ENCODE measurements at places on chromosomes 12 and 14.

- no peak for DNase-seq
These were observed 8.4 kb upstream of the INF2 start for GRCh38 chr14:104680806-104681688.

DNA sequence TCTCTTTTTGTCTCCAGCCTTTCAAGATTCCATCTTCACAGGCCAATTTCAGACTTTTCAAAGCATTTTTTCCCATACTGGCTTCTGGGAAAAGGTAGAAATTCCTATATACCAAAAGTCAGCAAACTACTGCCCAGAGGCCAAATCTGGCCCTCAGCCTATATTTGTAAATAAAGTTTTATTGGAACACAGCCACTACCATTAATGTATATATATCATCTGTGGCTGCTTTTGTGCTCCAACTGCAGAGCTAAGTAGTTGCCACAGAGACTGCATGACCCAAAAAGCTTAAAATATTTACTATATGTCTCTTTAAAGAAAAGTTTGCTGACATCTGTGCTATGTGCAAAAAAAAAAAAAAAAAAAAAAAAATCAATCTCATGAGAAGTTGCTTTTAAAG, 76.3 kb downstream of the KSR2 start:
- DNase-seq = no peak

DNA sequence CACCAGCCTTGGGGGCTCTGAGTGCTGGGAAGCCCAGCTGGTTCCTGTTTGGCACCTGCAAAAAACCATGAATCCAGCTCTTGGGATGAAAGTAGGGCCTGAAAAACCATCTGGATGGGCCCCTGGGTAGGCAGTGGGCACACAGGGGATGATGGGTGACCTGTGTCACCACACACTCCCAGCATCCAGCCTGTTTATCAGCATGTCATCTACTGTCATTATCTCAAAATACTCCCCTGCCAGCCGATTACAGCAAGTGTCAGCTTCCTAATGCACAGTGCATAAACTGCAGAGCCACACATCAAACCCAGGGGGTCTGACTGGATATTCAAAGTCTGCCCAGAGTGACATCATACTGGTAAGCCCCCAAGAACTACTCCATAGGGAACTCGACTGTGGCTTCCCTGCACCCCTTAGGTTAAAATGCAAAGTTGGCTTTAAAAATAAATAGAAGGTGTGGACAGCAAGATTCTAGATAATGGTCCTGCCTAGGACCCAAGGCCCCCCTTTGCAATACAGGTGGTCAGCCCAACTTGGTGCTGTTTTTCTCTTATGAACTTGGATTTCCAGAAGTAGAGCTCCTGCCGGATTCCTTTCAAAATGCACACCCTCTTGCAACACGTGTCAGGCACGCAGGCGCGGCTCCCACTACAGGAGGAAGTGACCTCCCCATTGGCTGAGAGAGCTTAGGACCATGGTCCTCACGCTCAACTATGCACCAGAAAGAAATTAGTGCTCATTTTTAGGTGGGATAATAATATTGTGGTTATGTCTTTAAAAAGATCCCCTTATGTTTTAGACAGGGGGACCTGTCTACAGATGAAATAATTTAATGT, 94.1 kb downstream of the GCH1 start:
- DNase-seq = no peak

- no peak for DNase-seq
These were observed 228.6 kb downstream of the DPF3 start for GRCh38 chr14:72665259-72665658.

GRCh38 chr14:71403656-71404055, 496.4 kb downstream of the PCNX1 start:
- DNase-seq = peak; percentile 43

GRCh38 chr14:57617510-57617909, 123.9 kb upstream of the CCDC198 start:
- no peak for DNase-seq

- DNase-seq = no peak
These were observed 12.0 kb downstream of the OSBPL8 start for GRCh38 chr12:76547526-76547925.

GRCh38 chr14:87052646-87053225, 940.2 kb downstream of the GALC start:
- DNase-seq = no peak

DNA sequence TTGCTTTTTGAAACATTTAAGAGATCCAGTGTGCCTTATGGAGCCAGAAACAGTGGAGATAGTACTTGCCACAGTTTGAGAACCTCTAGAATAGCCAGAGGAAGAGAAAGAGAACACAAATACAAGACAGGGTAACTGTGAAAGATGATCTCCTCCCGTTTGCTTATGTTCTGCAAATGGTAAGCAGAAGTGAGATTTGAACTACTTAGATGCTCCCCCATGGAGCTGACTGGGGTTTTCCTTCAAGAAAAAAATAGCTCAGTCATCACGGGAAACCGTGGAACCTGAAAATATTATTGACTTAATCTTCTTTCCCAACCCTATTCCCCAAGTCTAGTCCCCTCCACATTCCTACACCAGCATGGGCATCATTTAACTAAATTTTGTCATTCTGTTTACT, 87.1 kb downstream of the KIF21A start:
- DNase-seq = no peak

- no peak for DNase-seq
These were observed 89.1 kb downstream of the STXBP6 start for GRCh38 chr14:24960816-24961215.

DNA sequence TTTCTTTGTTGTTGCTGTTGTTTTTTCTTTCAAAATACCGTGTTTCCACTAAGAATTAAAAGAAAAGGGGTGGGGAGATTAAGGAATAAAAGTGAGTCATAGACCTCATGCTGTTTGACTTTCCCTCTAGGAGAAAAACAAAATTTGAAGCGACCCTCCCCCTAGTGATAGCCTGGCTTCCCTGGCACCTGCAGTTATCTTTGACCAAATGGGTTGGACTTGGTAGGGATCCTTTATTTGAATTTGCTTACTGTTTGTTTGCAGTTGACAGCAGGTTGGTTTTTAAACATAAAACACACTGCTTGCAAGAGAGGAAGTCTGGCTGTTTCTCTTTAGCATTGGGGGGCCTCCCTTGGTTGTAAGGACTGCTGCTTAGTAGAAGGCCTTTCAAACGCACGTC, 14.0 kb downstream of the OTX2 start:
- no peak for DNase-seq

DNA sequence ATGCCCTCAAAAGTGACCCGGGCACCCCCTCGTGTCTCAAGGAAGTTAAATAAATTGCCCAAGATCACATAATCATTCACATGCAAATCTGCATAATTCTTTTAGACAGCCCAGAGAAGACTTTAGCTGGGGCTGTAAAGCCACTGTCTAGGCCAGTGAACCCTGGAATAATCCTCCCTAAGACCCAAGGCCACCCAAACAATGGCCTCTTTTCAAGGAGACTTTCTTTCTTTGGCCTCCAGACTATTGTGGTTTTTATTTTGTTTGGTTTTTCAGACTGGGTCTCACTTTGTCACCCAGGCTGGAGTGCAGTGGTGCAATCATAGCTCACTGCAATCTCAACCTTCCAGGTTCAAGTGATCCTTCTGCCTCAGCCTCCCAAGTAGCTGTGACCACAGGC, 10.6 kb downstream of the SVOP start:
- DNase-seq = no peak

GRCh38 chr12:6553051-6553868, 2.6 kb downstream of the IFFO1 start:
- no peak for DNase-seq

GRCh38 chr12:20629414-20630156, 65.5 kb upstream of the SLCO1C1 start:
- no peak for DNase-seq

- DNase-seq = no peak
These were observed 56.4 kb downstream of the ZFP36L1 start for GRCh38 chr14:68736471-68736871.

GRCh38 chr12:94855853-94856252, 147.6 kb downstream of the NDUFA12 start:
- DNase-seq = no peak

DNA sequence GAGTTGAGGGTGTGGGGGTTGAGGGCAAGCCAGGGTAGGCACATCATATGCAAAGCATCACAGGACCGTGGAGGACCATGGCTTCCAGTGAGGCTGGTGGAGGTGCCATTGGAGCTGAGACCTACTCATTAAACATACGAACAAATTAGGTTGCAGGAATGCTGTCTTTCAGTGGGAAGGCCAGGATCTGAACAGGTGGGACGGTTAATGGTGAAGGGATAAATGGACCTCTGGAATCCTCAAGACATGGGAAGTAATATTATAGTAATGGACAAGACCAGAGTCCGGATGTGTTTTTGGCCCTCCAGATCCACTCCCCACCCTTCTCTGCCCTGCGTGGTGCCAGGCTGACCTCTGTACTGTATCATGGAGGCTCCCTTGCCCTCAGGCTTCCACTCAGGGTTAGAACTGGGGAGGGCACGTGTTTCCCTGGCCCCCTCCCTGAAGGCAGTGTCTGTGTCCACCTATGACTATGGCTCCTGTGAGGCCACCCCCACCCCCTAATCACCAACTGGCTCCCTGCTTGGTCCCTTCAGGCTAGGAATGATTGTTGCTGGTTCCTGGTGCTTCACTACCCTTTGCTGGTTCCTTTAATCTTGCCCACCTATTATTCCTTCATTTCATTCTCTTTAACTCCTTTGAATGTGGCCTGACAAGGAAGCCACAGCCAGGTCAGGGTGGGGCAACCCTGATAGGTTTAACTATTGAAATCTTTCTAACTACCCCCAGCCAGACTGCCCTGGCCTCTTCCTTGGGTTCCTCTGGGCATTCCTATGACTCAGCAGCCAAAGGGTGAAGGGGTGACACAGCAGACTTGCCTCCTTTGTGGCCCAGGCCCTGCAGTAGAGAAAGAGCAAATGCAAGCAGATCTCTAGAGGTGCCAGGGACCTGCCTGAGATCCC, 10.7 kb downstream of the DHRS2 start:
- no peak for DNase-seq

DNA sequence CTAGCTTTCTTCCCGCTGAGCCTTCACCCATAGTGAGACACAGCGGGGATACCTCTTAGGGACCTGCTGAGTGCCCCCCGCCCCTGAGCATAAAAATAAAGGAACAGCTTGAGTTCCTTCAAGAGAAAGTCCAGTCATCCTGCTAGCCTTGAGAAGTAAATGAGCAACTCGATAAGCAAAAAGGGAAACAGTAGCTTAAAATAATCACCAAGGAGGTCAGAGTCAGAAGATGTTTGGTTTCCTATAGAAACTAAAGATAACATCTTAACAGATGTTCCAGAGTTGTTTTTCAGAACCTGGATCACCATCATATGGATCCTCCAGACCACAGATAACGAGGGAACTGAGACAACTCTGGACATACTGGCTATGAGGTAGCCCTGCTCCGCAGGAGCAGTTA, 94.0 kb downstream of the BCAT1 start:
- DNase-seq = no peak

DNA sequence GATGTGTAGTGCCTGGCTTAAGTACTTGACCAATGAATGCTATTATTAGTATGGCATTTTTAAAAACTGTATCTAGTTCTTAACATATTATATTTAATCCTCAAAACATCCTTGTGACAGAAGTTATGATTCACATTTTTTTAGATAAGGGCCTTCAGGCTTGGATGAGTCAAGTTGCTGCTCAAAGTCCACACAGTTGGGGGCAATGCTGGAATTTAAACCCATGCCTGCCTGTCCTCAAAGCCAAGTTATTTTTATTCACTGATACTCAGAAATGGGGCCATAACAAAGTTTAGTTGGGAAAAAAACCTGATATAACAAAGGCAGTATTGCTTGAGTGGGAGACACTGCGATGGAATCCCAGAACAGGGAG, 50.6 kb downstream of the RFX4 start:
- no peak for DNase-seq

DNA sequence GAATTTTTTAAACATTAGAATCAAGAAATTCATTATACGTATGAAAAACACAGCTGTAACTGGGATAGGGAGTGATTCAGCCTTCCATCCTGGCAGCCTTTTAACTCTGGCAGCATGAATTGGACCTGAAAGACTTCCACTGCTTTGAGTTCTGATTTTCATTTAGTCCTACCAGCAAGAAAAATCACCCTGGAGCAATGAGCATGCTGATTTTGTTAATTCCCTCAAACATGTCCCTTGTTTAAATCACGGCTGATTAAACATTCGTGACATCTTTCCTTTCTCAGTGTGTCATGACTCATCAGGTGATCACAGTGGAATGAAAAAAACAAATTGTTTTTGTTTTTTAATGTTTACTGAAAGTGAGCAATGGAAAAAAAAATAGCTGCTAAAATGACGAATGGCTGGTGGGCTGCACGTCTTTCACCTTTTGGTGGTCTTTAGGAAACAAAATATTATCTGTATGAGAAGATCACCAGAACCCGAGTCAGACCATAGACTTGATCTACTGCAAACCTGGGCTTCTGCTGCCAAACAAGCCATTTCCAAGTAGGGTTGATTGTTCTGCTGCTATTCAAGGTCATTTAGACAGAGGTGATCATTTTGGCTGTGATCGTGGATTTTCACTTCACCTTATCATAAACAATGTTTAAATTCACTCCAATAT, 67.0 kb upstream of the CAND1 start:
- no peak for DNase-seq

DNA sequence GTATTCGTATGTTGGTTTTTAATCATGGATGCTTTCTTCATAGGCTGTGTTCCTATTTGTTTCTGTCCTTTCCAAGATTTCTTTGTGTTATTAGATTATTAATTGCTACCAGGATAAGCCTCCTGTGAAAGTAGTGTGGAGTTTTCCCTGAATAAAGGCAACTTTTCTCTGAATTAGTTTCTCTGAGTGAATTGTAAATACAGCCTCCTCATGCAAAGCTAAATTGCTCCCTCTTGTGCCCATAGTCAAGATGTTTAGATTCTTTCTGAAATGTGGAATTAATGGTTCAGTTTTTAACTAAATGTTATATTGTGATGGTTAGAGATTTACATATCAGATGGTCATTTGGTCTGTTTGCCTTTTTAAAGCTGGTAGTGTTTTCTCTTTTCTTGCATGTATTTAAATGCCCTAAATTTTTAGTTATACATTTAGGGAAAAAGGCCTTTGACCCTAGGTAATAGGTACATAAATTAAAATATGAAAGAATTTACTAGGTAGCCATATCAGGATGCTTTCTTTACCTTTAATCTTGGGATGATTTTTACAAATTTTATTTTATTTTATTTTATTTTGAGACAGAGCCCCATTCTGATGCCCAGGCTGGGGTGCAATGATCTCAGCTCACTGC, 8.9 kb downstream of the APAF1 start:
- no peak for DNase-seq

GRCh38 chr14:94689985-94690400, 77.8 kb downstream of the SERPINA3 start:
- no peak for DNase-seq

GRCh38 chr12:43957732-43958372, 122.0 kb downstream of the TMEM117 start:
- peak; percentile 18 for DNase-seq

DNA sequence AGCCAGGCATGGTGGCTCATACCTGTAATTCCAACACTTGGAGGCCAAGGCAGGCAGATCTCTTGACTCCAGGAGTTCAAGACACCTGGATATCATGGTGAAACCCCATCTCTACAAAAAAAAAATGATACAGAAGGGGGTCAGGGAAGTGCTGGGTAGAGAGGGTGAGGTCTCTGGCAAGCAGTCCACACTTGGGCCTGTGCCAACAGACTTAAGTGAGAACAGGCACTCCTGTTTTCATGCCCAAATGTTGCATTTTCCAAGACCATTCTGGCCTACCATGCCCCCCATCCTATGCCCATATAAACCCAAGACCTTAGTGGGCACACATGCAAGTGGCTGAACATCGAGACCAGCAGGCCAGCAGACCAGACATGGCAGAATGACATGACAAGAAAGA, 16.0 kb upstream of the CMAS start:
- DNase-seq = no peak

GRCh38 chr12:131547555-131547954, 163.3 kb upstream of the SFSWAP start:
- DNase-seq = no peak

- no peak for DNase-seq
These were observed 92.0 kb downstream of the MIPOL1 start for GRCh38 chr14:37289688-37290087.

All from activated CD4-positive, alpha-beta T cell treated with anti-CD3 and anti-CD28 coated beads for 36 hours (primary cell).